Heart left ventricle (tissue), 16 donors: ENCODE measurements at places on chromosomes 3 and 15. TPM values are rescaled to one million over a fixed set of nuclear protein-coding genes. Genes with fewer than 3 reads are reported as not detected.

The MTFMT gene
- polyA plus RNA-seq = 6.0 TPM

The ZNF662 gene
- polyA plus RNA-seq = 0.76 TPM

The ZIC4 gene
- polyA plus RNA-seq = not detected

The KLHL6 gene
- 0.82 TPM for polyA plus RNA-seq

The SLC28A1 gene
- 0.17 TPM for polyA plus RNA-seq

The NDN gene
- 12.2 TPM for polyA plus RNA-seq

The SPESP1 gene
- polyA plus RNA-seq = 5.9 TPM

The ITGA11 gene
- 2.1 TPM for polyA plus RNA-seq

The RAD18 gene
- polyA plus RNA-seq = 0.76 TPM

The SPSB4 gene
- 3.3 TPM for polyA plus RNA-seq

The SLC6A1 gene
- 1.6 TPM for polyA plus RNA-seq

DNA sequence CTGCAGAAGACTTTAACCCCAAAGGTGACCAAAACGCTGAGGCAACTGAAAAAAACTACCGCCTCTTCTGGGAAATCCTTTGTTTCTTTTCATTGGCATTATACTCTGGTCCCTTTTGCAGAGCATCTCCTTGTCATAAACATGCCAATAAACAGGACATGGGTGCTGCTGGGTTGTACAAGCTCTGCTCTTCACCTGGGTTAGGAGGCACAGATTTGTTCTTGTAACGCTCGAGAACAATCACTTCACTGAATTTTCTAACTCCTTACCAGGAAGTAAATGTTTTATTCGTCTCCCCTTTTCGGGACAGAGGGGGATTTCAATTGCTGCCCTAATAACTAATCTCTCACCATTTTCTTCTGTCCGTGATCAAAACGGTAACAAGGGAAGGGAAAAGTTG, 1.3 kb downstream of the PLCH1 start:
- no peak for DNase-seq

GRCh38 chr3:127488740-127489139, 101.8 kb downstream of the TPRA1 start:
- no peak for DNase-seq

DNA sequence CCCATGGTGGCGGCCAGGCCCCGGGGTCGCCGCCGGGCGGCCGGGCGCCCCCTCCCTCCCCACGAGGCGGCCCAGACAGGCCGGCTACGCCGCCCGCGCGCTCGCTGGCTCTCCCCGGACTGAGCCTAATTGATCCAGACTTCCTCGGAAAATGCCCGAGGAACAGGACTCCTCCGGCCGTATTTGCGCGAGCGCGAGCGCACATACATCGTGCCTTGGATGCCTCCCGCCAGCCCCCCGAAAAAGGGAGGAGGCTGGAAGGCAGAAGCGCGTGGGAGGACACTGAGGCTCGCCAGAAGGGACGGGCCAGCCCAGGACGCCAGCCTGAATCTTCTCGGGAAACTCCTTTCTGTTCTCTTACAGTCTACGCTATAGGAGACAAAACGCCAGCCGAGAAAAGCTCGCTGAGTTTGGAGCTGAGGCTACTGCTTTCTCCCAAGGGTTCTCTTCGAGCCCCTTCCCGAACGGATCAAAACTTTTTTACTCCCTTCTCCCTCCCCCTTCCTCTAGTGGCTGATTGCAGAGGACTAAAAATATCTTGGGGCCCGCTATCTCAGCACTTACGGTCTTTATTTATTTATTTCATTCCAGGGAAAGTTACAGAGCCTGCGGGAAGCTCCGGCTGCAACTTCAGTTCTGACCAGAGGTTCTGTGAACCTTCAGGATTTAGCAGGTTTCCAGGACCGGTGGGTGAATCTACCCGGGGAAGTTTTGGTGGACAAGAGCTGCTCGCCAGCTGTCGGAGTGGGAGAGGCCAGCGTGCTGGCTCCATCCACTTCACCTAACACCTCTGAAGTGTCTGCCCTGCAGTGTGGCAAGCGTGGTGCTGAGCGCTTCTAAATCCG, at the start of gene PDZRN3:
Gene PDZRN3, minus strand, starts transcription at position 121 of the 845 bp plus-strand sequence.
- DNase-seq = peak; percentile 75

- DNase-seq = no peak
These were observed 128.6 kb upstream of the SPATA12 start for GRCh38 chr3:56931836-56932235.

DNA sequence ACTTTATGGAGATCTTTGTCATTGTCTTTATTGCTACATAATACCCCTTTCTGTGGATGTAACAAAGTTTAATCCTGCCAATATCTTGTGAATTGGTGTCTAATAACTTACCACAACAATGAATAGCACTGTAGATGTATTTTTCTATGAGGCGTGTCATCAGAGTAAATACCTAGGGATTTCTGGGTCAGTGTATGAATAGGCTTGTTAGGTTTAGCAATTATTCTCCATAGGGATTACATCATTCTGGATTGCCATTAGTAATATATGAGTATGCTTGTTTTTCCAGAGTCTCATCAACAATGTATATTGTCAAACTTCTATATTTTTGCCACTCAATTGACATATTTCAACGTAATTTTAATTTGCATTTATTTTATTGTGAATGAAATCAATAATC, 67.9 kb downstream of the UNC13C start:
- DNase-seq = no peak

DNA sequence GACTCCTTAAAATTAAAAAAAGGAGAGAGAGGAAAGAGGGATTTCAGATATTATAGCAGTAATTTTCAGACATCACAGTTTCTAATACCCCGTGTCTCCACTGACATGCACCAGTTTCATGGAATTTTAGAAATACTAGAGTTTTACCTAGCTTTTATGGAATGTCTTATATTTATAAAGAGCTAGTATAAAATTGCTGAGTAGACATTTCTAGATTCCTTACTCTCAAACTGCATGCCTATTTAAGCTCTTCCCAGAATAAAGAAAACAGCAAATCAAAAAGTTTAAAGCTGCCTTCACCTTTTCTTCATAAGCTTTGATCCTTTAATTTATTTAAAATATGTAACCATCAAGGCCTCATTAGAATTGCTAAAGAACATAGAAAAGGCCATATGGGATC, 247.4 kb upstream of the IL12A start:
- DNase-seq = no peak

GRCh38 chr3:102979191-102979590, 544.4 kb downstream of the ZPLD1 start:
- no peak for DNase-seq

- DNase-seq = no peak
These were observed 281.8 kb downstream of the SATB1 start for GRCh38 chr3:18143258-18143780.

DNA sequence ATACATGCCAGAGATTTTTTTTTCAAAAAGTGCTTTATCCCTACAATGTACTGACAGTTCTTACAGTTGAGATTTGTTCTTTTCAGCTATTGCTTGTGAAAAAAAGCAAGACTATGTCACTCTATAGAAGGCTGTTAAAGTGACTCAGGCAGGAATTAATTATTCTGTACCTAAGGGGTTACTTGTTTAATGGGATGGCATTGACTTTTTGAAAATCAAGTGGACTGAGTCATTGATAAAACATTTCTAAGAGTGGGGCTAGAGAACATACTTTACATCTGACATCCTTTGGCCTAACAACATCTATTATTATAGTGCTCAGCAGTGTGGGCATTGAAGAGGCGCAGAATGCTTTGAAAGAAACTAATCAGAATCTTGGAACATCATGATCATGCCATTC, 34.3 kb downstream of the INTS14 start:
- DNase-seq = no peak

GRCh38 chr15:61318802-61319525, 89.9 kb upstream of the RORA start:
- DNase-seq = no peak

DNA sequence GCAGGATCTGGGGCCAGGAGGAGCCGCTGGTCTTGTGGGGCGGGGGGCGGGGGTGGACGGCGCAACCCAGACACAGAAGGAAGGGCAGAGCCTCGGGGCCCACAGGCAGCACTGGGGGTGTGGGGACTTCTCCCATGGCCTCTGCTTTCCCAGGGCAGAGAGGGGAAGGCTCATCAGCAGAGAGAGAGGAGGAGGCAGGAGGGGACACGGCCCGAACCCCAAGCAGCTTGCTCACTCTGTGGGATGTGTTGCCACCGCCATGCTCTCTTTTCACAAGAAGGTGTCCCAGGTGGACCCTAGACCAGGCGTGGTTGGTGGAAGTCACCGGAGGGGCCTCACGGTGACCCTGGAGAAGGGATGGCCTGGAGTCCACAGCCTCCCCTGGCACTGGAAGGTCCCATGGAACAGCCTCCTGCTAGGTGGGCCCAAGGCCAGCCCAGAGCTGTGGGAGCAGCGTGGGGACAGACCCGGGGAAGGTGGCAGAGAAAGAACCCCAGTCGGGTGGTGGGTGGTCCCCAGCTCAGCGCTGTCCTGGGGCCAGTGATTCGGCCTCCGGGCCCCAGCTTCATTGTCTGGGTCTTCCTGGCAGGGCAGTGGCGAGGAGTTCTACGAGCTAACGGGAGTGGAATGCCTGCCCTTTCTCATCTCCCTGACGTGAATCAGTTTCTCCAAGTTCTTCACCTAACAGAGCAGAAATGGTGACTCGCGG, 46.8 kb upstream of the PCSK6 start:
- no peak for DNase-seq

GRCh38 chr15:38651328-38652038, 86.9 kb upstream of the RASGRP1 start:
- no peak for DNase-seq

DNA sequence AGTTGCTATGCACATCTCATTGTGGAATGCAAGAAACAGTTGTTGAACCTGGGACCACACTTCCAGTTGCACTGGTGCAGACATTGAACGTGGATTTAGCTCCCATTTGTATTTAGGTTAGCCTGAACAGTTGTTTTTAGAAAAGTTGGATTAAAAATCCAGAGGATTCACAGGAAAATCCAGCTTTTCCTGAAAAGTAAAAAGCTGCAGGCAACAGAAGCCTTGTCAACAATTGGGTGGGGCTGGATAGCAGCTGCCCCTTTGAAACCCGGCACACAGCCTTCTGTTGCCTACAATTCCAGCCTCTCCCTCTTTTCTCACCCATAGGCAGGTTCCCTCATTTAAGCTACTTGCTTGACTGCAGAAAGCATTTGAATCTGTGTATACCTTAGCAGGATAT, 165.3 kb upstream of the TBL1XR1 start:
- no peak for DNase-seq

GRCh38 chr15:73982222-73982962, 9.7 kb downstream of the STOML1 start:
- peak; percentile 86 for DNase-seq

DNA sequence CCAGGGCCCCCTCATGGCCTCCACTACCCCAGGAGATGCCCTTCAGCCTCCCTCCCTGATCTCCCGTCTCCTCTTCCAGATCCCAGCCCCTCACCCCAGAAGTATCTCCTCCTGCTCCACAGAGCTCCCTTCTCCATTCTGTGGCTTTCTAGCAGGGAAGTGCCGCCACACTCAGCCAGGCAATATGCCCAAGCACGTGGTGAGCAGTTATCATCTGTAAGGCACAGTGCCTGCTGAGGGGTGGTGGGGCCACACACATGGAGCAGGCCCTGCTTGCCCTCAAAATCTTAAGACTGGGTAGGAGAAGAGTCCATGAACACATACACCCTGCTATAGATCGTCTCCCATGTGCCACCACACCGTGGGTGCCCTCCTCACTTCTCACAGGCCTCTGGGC, 2.4 kb upstream of the PHGR1 start:
- no peak for DNase-seq

DNA sequence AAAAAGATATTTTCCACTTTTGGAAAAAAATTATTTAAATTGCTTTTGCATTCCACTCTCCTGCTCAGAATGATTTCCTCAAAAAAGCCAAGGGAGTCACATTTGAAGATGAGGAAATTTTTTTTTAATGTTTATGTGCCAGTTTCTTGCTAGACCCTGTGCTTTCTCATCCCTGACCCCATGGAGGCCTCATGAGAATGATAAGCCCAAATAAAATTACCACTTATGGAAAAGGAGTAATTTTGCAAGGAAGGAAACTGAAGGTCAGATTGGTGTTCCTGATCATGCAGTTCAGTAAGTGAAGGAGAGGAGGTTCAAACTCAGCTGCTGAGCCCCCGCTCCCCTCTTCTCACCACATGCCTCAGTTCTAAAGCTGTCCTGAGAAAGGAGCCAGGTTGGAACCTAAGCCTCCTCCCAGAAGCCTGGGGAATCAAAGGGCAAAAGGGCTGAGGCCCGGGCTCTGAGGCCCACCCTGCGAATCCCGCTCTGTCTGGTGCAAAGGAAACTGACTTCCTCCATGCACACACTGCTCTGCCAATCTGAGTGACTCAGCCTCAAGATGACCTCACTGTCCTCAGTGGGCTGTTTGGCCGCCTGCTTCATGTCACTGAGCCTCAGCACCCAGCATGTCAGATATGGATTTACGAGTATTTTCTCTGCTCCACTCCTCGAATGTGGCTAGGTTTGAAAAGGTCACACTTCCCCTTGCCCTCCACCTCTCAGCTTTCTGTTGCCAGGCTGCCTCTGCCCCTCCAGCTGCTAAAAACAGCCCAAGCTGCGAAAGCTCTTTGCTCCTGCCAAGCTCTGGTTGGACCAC, 56.9 kb upstream of the FLNB start:
- peak; percentile 91 for DNase-seq

- peak; percentile 31 for DNase-seq
These were observed at the start of gene CAMP for GRCh38 chr3:48222616-48223513. CAMP (plus strand) TSS chr3:48223495; CDS start chr3:48223512, 17 bp downstream.

DNA sequence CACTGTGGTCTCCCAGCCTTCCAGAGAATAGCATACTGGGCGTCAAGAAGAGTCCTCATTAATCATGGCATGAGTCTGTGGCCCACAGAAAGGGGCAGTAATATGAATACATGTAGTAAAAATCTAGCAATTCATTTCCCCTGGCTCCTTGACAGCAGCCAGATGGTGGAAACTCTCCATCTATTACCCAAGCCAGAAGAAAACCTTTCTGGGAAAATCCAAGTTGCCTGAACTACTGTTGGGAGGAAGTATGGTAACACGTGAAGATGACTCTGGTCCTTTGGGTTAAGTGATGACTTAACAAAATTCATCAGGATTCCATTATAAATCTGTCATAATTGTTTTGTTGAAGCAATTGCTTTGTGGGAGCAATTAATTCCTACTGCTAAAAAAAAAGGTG, 530.5 kb downstream of the FHIT start:
- no peak for DNase-seq
